Natural killer cell (primary cell): ENCODE measurements at places on chromosomes 13 and 19. TPM values are rescaled to one million over a fixed set of nuclear protein-coding genes. Genes with fewer than 3 reads are reported as not detected.

The MBD3L3 gene
- total RNA-seq, result not detected

The B3GNT8 gene
- total RNA-seq, result 2.1 TPM

The USF2 gene
- total RNA-seq, result 253 TPM

DNA sequence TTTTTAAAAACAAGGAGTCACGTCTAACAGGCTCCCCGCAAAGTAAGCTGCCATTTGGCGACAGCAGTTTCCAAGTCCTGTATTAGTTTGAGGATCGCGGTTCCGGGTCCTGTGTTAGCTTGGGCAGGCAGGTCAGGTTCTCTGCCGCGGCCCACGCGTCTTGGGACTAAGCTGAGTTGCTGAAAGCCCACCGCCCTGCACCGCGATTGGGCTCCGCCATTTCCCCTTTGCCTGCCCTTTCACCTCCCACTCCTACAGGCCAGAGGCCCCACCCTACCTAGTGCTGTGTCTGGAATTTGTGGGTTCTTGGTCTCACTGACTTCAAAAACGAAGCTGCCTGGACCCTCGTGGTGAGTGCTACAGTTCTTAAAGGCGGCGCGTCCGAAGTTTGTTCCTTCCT, 6.8 kb downstream of the PARP4 start:
- DNase-seq, result no peak
- no peak overlapping the region for H3K4me3 ChIP-seq
- H3K4me1 ChIP-seq, result peaks cover 17% of the 10 kb centered on the region
- no peaks in the 10 kb centered on the region for H3K27me3 ChIP-seq

DNA sequence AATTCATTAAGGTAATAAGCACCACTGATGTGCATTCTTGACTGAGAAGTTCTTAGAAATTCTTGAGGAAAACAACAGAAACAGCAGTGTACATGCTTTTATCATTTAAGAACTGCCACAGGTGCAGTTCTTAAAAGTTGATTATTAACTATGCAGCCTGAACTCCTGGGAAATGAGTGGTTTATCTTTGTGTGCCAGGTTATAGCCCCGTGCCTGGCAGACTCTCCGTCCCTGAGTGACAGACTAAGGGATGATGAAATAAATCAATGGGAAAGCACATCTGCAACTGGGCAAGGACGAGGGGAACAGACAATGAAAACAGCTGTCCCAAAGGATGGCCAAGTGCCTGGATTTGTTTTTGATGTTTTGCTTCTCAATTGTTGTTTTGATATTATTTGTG, 84.4 kb upstream of the SPATA13 start:
- no peak overlapping the region for H3K4me3 ChIP-seq
- no peaks in the 10 kb centered on the region for H3K27me3 ChIP-seq
- H3K36me3 ChIP-seq, result no peaks in the 10 kb centered on the region
- no peak overlapping the region for H3K27ac ChIP-seq
- no peak for DNase-seq

GRCh38 chr19:17414097-17414496, 5.8 kb upstream of the MVB12A start:
- H3K27ac ChIP-seq, result no peak overlapping the region
- H3K36me3 ChIP-seq, result peaks cover 32% of the 10 kb centered on the region
- peaks cover 2% of the 10 kb centered on the region for H3K4me1 ChIP-seq
- DNase-seq, result no peak
- H3K27me3 ChIP-seq, result no peaks in the 10 kb centered on the region
- H3K4me3 ChIP-seq, result no peak overlapping the region

- no peak for DNase-seq
- H3K4me3 ChIP-seq, result no peak overlapping the region
- no peaks in the 10 kb centered on the region for H3K27me3 ChIP-seq
- H3K4me1 ChIP-seq, result no peaks in the 10 kb centered on the region
These were observed 12.1 kb downstream of the HIPK4 start for GRCh38 chr19:40377876-40378385.

DNA sequence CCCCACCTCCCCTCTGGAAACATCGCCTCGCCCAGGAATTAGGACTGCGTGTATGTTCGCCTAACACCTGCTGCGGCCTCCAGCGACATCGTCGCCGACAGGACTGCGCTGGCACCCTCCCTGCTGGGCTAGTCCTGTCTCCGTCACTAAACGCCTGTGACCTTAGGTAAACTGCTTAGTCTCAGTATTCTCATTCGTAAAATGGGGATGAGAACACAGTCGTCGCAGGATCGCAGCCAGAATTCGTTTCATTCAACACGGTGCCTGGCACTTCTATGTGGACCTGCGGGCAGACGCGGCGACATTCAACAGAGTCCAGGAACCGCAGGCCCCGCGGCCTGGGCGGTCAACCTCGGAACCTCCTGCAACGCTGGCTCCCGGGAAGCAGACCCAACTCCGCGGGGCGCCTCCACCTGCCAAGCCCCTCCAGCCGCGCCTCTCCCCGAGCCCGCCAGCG, 485 bp downstream of the CRYL1 start:
- no peaks in the 10 kb centered on the region for H3K36me3 ChIP-seq
- H3K27ac ChIP-seq, result no peak overlapping the region
- H3K4me3 ChIP-seq, result peak overlapping the region; percentile 71

GRCh38 chr19:29843180-29844051, 31.6 kb downstream of the CCNE1 start:
- no peaks in the 10 kb centered on the region for H3K36me3 ChIP-seq
- H3K4me1 ChIP-seq, result peaks cover 24% of the 10 kb centered on the region
- H3K27ac ChIP-seq, result no peak overlapping the region
- no peak overlapping the region for H3K4me3 ChIP-seq
- peaks cover 11% of the 10 kb centered on the region for H3K27me3 ChIP-seq
- DNase-seq, result no peak

- H3K4me3 ChIP-seq, result no peak overlapping the region
- peaks cover 36% of the 10 kb centered on the region for H3K4me1 ChIP-seq
- peak overlapping the region; percentile 56 for H3K27ac ChIP-seq
- DNase-seq, result no peak
These were observed 44.3 kb downstream of the BBC3 start for GRCh38 chr19:47186446-47187334.

GRCh38 chr13:75787249-75787928, 151.3 kb downstream of the LMO7 start:
- H3K27me3 ChIP-seq, result no peaks in the 10 kb centered on the region
- no peak overlapping the region for H3K4me3 ChIP-seq
- no peaks in the 10 kb centered on the region for H3K36me3 ChIP-seq
- no peaks in the 10 kb centered on the region for H3K4me1 ChIP-seq
- DNase-seq, result no peak
- no peak overlapping the region for H3K27ac ChIP-seq

DNA sequence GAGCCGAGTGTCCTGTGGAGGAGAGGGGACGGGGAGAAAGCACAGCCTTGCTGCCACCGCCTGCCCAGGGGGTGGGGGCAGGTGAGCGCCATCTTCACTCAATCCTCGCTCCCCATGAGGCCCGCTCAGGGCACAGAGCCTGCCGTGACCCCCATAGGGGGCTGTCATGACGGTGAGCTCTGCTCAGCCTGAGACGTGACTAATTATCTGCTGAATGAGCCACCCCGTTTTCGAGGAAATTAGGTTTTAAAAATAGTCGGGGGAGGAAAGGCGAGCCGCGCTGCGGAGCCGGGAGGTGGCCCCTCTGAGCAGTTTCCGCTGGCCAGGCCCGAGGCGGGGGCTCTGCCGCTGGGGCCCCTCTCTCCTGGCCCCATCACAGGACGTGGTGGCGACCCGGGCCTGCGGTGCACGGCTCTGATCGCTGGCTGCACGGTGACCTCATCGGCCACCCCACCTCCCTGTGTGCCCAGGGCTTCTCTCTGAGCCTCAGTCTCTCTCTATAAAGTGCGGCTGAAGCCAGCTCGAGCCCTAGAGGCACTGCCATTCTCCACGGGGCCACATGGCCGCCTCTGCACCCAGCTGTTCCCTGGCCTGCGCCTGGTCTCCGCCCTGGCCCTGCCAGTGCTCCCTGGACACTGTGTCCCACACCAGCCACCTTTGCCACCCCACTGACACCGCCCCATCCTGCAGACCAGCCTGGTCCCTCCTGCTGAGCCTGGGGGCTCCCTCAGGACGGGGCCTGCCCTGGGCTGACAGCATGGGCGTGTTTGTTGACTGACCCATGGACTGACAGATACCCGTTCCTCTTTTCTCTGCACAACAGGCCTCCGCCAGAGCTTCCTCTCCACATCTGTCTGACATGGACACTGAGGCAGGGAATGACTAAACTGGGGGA, 28.3 kb downstream of the PIP5K1C start:
- no peaks in the 10 kb centered on the region for H3K36me3 ChIP-seq
- H3K4me1 ChIP-seq, result peaks cover 37% of the 10 kb centered on the region
- peak overlapping the region; percentile 80 for H3K27ac ChIP-seq
- H3K4me3 ChIP-seq, result peak overlapping the region; percentile 9
